ENCODE measurements at places on chromosomes 11 and 22. TPM values are rescaled to one million over a fixed set of nuclear protein-coding genes. Genes with fewer than 3 reads are reported as not detected.

The CCND1 gene
- total RNA-seq = 63.7 TPM

The TRAF6 gene
- 7.9 TPM for total RNA-seq

The CCDC87 gene
- total RNA-seq = 0.16 TPM

The ACR gene
- 0.40 TPM for total RNA-seq

The MUC6 gene
- total RNA-seq = not detected

The SHANK3 gene
- total RNA-seq = 5.9 TPM

The PKNOX2 gene
- total RNA-seq = 0.28 TPM

The PGGHG gene
- 2.4 TPM for total RNA-seq

The VPREB1 gene
- not detected for total RNA-seq

The PATE3 gene
- total RNA-seq = not detected

GRCh38 chr11:12287374-12288211 is 89.8 kb upstream of the PARVA start:
- peak; percentile 83 for ATAC-seq

GRCh38 chr11:71338801-71339395 is 86.5 kb upstream of the SHANK2 start:
- no peak for ATAC-seq

GRCh38 chr11:114846416-114846791 is 168.1 kb downstream of the NXPE2 start:
- ATAC-seq = no peak

GRCh38 chr11:119262668-119263351 is 54.1 kb downstream of the MCAM start:
- peak; percentile 25 for ATAC-seq

DNA sequence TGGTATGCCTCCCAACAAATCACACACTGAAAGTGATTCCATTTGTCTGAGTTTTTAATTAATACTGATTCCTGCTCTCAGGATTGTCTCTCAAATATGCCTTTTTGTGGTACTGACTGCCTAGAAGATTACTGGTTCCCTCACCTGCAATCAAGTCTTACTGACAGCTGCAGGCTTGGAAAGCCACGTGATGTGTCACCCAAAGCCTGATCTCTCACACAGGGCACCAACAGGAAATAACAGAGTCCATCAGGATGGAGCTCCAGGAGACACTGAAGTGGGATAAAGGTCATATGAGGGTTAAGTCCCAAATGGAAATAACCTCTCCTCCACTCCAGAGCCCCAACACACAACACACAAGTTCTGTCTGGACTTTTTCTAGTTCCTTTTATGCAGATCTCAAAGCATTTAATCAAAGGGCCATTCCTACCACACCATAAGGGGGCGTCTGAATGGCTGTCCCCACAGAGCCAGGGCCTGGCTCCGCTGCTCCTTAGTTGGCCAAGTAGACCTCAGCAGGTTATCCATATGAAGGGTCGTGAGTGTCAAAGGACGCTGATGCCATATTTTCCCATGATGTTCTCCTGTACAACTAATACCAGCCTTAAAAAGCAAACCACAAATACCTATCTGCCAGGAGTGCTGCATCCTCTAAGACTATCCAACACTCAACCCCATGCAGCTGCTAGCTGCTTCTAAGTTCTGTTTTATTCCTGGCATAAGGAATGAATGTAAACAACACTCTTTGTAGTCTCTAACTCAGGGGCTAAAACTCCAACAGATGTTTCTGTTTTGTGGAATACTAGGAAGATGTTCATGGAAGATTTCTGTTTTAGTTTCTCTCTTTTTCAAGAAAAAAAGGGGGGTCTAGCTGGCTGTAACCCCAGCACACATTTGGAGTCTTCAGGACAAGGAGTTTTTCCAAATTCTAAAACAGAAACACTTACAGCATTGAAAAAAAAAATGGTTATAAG is 13.0 kb downstream of the SCUBE2 start:
- no peak for ATAC-seq

- ATAC-seq = no peak
These were observed 91.7 kb upstream of the GRAMD1B start for GRCh38 chr11:123338266-123338800.

- no peak for ATAC-seq
These were observed 34.0 kb downstream of the MIAT start for GRCh38 chr22:26691377-26691716.

GRCh38 chr11:86680716-86681482 is 8.5 kb upstream of the ME3 start:
- ATAC-seq = no peak

GRCh38 chr11:82790723-82791484 is 57.2 kb upstream of the FAM181B start:
- no peak for ATAC-seq

DNA sequence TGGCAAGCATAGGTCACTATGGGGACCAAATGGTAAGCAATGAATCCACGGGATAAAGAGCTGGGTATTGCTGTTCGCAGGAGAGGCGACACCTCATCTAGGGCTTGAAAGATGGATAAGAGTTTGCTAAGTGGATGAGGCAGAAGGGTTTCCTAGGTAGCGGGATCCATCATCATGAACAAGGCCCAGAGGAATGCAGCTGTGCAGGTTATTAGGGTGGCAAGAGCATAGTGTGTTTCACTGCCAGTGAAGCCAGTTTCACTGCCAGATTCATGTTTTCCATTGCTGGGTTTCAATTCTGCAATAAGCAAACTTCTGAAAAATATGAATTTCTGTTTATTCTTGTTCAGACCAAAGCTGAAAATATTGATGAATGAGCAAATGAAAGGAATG is 27.2 kb downstream of the WEE1 start:
- ATAC-seq = peak; percentile 91

GRCh38 chr11:2128130-2128510 is 11.1 kb downstream of the IGF2 start:
- no peak for ATAC-seq
